Stimulated activated naive CD4-positive, alpha-beta T cell treated with Interleukin-2 at 50 U/mL for 16 hours (primary cell): ENCODE measurements at places on chromosomes 2 and 18.

GRCh38 chr2:227939271-227940027, 68.0 kb downstream of the DAW1 start:
- DNase-seq = no peak

DNA sequence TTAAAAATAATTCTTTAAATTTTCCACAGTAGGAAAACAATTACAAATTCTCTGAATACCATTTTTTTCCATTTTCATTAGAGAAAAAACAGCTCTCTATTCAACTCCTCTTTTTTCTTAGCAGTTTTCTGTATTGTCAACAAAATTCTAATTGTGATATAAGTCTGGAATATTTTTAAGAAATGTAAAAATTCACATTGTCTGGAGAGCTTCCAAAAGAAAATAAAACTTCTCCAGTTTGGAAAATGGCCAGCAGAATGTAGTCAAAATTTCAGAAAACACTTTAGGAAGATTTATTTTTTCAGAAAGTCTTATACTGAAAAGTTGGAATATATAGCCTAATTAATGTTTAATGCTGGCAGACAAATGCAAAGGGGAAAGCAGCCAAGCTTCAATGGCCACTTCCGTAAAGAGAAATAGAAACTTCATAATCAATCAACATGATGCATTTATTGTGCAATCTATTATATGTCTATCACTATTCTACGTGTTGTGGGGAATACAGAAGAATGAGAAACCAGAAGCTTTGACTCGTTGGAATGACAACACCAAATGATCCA, 733.2 kb upstream of the PKDCC start:
- no peak for DNase-seq

- no peak for DNase-seq
Observed at GRCh38 chr18:67362906-67363305, 153.6 kb downstream of the DSEL start.

DNA sequence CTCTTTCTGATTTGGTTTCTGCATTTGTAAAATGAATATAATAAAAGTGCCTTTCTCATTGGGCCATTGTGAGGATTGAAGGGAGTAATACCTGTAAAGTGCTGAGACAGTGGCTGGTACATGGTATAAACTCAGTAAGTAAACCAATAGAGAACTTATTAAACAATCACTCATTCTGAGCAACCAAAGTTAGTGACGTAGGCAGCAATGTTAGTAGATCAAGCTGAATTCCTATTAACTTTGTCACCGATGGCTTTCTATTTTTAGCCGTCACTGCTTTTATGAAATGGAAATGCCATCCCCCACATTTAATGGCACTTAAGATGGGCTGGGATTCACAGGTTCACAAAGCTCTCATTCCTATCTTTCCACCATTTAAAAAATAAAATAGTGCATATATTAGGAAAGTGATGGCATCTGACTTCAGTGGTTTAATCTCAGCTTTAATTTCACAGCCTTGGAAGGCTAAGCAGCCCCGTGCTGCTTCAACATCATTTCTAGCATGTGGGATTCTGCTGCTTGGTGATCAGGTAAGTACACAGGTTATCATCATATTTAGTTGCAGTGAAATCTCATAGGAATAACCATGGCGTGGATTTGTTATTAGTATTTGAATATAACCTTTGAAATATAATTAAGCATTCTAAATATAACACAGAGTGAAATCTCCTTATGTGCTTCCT, 17.6 kb upstream of the PPP4R1 start:
- no peak for DNase-seq

DNA sequence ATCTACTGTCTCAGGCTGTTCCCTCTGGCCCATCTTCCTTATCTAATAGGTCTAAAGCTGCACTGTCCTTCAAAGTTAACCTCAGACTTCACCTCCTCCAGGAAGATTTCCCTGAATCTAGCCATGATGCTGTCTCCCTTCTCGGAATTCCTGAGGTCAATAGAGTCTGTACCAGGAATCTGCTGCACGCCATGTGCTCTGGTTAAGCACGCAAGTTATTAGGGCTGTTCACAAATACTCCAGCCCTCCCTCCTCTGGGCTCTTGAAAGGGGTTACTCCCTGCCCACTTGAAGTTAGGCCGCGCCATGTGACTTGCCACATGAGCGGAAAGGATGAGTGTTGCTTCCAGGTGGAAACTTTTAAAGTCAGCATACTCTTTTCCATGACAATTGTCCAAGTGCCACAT, 43.6 kb downstream of the MCFD2 start:
- no peak for DNase-seq

GRCh38 chr2:207394812-207395534, 134.8 kb upstream of the CREB1 start:
- DNase-seq = peak; percentile 18

- DNase-seq = no peak
Observed at GRCh38 chr2:144711630-144712549, 192.0 kb upstream of the ZEB2 start.

- DNase-seq = no peak
Observed at GRCh38 chr2:34408100-34408499, 809.0 kb upstream of the FAM98A start.

GRCh38 chr18:47577520-47577919, 326.1 kb upstream of the SKOR2 start:
- no peak for DNase-seq

GRCh38 chr2:189411860-189412259, 29.4 kb upstream of the WDR75 start:
- DNase-seq = no peak

- DNase-seq = no peak
Observed at GRCh38 chr2:21820271-21820670, 696.5 kb downstream of the TDRD15 start.

GRCh38 chr2:194096402-194096801, 1560.6 kb upstream of the SLC39A10 start:
- DNase-seq = no peak

DNA sequence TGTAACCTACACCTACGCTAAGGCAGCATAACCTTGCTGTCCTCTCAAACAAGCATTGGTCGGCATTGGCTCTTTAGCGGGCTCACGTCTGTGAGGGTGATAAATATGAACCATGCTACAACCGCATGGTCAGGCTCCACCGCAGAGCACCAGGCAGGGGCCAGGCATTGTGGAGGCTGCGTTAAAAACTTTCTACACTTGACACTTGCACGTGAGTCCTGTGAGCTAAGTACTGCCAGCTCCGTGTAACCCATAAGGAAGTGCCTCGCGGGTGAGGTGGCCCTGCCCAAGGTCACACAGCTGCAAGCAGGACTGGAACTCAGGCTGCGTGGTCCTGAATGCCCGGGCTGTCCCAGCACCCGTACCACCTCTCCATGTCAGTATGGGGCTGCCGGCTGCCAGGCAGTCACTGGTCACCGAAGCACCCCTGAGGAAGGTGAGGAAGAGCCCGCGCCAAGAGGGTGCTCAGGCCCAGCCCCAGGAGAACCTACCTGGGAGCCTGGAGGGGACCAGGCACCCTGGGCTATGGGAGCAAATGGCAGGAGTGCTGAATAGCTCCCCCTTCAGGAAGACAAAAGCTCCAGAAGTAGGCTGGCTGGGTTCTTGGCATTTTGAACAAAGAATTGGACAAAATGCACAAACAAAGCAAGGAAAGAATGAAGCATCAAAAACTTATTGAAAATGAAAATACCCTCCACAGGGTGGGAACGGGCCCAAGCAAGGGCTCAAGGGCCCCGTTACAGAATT, 271.1 kb upstream of the RAB6C start:
- DNase-seq = no peak

GRCh38 chr2:184530959-184531358, 67.4 kb upstream of the ZNF804A start:
- no peak for DNase-seq

- no peak for DNase-seq
Observed at GRCh38 chr2:204280262-204280668, 265.0 kb upstream of the PARD3B start.

DNA sequence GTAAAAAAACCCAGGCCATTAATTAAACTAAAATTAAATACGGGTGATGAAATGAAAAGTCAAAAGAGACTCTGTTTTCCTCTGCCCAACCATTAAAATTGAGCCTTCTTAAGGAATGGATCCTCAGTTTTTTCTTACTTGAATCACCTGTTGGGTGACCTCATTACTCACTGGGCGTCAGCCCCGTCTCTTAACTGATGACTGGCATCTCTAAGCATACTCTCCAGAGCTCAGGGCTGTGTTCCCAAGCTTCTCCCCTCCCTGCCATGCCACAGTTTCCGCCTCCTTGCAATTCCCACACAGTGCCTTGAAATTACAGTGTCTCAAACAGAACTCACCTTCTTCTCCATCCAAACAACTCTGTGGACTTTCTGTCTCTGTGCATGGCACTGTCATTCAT, 421.1 kb upstream of the CELF4 start:
- DNase-seq = no peak

DNA sequence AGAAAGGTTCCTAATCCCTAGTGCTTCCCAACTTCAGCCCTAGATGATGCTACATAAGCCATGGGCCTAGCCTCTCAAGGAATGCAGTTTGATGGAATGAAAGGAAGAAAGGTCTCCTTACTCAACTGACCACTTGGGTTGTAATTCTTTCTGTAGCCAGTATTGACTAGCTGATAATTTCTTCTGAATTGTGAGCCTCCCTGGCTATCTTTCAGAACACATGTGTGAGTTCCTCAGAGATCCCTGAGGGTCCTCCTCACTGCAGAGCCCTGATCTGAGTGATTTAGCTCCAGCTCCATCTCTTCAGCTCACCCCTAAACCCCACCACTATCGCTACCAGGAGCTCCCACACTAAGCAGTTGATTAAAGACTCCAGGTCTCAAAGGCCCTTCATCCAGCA, 31.5 kb downstream of the CFAP210 start:
- no peak for DNase-seq
